ENCODE measurements at places on chromosomes 16 and 17. TPM values are rescaled to one million over a fixed set of nuclear protein-coding genes. Genes with fewer than 3 reads are reported as not detected.

DNA sequence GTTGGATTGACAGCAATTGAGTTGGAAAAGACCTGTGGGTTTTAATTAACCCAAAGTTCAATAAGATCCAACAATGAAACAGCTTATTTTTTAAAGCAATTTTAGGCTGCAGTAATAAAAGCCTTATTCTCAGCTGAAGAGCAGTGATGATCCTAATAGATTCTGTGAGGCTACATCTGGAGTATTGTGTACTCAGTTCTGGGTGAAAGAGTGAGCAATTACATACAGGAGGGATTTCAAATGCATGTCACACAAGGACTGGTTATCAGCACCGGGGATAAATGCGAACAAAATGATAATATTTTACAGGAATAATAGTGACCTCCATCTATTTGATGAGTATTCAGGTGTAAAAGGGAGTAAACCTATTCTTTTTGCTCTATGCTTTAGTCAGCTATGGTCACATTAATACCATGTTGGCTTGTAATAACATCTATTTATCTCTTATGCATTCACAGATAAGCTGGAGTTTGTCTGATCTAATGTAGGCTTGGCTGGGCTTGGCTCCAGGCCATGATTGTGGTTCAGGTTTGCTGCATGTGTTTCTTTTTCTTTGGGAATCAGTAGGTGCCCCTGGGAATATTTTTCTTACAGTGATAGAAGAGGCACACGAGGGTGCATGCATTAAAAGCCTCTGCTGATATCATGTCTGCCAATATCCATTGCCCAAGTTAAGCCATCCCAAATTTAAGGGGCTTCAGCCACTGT is 22.2 kb upstream of the TOX3 start:
- DNase-seq: no peak

- no peak for DNase-seq
Observed at GRCh38 chr17:36095992-36096391, 6.0 kb upstream of the CCL3 start.

DNA sequence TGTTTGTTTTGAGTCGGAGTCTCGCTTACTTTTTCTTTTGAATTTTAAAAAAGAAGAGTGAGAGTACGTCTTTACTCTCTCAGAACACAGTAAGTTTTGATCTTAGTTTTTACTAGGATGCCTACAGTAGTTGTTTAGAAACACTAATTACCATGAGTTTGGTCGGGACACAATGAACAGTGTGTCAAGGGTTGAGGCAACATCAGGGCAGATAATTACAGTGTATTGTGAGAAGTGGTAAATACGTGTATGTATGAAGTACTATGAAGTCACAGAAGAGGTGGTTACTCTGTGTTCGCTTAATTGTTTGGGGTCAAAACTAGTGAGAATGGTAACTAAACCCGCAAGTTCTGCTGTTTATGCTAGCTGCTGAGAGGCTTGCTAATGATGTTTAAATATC is 18.2 kb downstream of the PAFAH1B1 start:
- DNase-seq: no peak

- DNase-seq: no peak
Observed at GRCh38 chr16:89373355-89374110, 116.8 kb downstream of the ANKRD11 start.

DNA sequence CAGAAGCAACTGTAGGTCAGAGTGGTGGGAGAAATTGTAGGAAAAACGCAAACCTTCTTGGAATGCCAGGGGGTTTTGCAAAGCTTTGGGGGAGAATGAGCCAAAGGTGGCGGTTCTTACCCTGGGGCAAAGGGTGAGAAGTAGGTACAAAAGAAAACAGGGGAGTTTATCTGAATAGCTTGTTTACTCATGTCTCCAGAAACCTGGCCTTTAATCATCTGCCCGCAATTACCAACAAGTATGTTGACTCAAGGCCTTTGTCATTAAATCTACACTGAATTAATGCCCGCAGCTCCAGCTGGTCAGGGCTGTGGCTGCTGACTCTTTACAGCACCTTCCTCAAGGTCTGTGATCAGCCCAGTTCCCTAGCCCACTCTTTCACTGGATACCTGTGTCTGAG is 320.1 kb downstream of the CBLN1 start:
- no peak for DNase-seq

- DNase-seq: no peak
Observed at GRCh38 chr16:89880477-89881367, 7.3 kb downstream of the TCF25 start.

- DNase-seq: no peak
Observed at GRCh38 chr17:50036455-50037261, 19.3 kb upstream of the ITGA3 start.

- DNase-seq: no peak
Observed at GRCh38 chr17:73740370-73740769, 96.1 kb upstream of the SDK2 start.

GRCh38 chr16:86002178-86002900 is 103.4 kb downstream of the IRF8 start:
- no peak for DNase-seq

- DNase-seq: peak; percentile 32
Observed at GRCh38 chr17:30964876-30965275, 6.0 kb upstream of the RNF135 start.

DNA sequence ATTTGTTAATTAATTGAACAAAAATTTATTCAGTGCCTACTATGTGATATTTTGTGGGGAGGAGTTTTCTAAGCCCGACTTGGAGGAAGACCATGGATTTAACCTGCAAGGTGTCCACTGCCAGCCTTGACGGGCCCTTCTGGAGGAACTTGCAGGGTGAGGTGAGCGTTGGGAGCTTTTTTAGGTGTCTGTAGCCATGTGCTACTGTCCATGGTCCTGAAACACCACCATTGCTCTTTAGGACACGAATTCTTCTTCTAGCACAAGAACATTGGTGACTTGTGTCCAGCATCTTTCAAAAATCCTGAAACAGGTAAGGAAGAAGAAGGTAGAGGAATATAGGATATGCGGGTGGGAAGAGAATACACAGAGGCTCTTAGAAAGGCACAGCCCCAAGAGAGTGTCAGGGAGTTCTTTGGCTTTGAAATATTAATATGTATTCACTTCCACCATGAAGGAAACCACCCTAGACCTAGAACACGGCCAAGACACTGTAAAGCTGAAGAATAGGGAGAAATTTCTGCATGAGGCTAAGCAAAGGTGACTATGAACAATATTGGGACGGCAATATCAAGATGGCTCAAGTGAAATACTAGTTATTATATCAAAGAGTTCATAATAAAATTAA is 27.9 kb upstream of the OR4D1 start:
- DNase-seq: no peak

- no peak for DNase-seq
Observed at GRCh38 chr17:8939496-8940334, 25.8 kb downstream of the PIK3R5 start.

The TNFRSF17 gene
- not detected for total RNA-seq

The KCNH6 gene
- 0.29 TPM for total RNA-seq

The CFAP97D1 gene
- 0.30 TPM for total RNA-seq

The BEAN1 gene
- total RNA-seq: 0.72 TPM
